ENCODE measurements at places on chromosomes 3 and 15.

DNA sequence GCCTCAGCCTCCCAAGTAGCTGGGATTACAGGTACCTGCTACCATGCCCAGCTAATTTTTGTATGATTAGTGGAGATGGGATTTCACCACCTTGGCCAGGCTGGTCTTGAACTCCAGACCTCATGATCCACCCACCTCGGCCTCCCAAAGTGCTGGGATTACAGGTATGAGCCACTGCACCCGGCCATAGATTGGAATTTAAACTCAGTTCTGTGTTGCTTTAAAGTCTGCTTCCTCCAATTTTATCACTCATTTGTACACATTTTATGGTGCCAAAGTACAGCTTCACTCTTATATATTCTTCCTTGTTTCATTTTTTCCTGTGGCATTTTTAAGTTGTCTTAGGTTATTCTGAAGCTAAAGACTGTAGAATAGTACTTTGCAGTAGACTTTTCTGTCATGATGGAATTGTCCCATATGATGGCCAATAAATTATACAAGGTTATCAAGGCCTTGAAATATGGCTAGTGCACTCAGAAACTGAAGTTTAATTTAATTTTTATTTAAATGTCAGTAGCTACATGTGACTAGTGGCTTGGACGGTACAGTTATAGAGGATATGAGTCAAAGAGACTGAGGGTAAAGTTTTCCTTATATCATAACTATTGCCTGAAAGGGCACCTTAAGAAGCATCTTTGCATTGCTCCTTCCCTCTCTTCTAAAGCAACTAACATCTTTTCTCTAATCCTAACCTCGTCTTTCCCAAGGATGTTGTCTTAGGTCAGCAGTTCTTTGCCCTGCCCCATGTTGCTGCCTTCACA lies 28.1 kb downstream of the ATP11B start:
- no peak for DNase-seq

DNA sequence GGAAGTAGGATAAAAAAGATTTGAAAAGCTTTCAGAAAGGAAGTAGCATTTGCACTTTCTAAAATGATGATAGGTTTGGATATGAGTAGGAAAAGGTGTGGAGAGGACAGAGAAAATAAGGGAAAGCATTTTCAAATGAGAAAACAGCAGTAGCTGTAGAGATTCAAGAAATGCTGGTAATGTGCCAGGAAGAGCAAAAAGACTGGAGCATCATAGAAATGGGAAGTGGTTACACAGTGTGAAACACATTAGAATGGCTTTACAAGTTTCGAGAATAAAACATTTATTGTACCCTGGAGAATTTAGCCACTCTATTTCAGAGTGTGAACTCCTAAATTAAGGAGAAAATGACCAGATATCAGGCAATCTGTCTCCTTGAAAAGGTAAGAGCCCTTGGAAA lies 108.3 kb upstream of the CHL1 start:
- no peak for DNase-seq

GRCh38 chr15:95726891-95727290 lies 603.6 kb upstream of the NR2F2 start:
- no peak for DNase-seq

DNA sequence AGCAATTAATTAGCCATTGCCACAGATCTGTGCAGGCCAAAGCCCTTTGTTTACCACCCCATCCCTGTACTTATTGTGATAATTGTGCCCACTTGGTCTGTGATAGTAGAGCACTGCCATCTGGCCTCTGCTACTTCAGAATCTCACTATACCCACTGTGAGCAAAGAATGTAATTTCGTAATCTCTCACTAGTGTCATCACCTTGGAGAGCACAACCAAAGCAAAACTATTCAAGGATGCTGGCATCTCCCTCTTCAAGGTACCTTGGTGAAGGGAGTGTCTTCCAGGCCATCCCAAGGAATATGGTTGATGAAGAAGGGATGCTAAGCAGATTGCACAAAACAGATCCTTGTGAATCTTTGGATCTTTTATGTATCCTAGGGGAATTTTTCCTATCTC lies 34.7 kb upstream of the NOX5 start:
- DNase-seq = no peak

GRCh38 chr3:3705090-3705775 lies 94.0 kb upstream of the LRRN1 start:
- DNase-seq = no peak

GRCh38 chr15:42218953-42219592 lies 11.0 kb upstream of the VPS39 start:
- DNase-seq = no peak

DNA sequence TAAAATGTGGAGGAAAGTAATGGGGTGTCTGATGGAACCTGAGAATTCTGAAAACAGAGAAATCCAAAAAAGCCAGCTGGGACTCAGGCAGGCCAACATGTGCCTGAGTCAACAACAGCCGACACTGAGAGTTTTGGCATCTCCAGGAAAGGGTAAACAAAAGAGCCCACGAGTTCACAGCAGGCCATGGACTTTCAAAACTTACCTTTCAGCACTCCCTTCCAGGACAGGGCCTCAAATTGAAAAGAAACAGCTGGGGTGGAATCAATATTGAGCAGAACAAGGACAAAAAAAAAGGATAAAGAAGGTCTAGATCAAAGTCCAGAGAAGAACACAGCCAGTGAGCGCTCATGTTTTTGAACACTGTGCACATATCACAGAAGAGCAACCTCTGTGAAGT lies 735.4 kb upstream of the GRM7 start:
- DNase-seq = peak; percentile 20

DNA sequence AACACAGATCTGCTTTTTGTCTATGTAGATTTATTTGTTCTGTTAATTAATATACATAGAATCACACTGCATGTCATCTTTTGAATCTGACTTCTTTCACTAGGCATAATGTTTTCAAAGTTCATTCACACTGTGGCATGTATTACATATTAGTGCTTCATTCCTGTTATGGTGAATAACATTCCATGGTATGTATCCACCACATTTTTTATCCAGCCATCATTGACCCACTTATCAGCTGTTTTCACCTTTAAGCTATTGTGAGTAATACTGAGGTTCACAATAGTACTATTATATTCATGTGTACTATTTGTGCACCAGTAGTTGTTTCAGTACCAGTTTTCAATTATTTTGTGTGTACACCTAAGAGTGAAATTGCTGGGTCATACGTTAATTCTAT lies 230.6 kb upstream of the CNTN3 start:
- no peak for DNase-seq

GRCh38 chr3:88434001-88434400 lies 284.2 kb downstream of the C3orf38 start:
- DNase-seq = no peak

GRCh38 chr3:152664766-152665165 lies 170.2 kb upstream of the P2RY1 start:
- no peak for DNase-seq

GRCh38 chr3:133570937-133571320 lies 2.6 kb upstream of the CDV3 start:
- no peak for DNase-seq

DNA sequence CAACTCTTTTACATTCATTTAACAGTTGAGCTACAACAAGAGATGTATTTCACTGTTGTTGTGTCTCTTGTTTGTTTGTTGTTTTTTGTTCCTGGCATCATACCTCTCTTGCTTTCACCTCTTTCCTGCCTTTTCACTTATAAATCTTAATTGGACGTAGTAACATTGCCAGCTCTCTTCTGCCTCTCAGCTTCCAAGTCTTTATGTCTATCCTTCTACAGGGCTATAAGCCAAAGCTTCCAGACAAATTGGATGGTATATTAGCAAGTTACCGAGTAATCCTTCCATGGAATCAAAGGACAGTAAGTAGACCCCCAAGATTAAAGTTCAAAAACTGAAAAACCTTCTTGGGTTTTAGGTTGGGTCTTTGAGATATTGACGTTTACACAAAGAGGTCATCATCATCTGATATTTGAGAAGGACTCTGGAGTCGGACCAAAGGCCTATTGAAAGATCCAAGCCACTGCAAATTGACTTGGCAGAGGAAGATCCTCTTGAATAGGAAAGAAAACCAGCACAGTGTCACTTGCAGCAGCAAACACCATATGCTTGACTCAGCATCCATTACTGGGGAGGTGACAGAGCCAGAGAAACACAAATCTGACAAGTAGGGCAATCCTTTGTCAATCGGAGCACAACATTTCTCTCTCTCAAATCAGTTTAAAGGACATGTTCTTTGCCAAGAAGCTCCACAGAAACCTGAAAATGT lies 648.5 kb upstream of the NR2F2 start:
- no peak for DNase-seq

- DNase-seq = no peak
Observed at GRCh38 chr3:38147421-38147820, 9.0 kb downstream of the MYD88 start.

DNA sequence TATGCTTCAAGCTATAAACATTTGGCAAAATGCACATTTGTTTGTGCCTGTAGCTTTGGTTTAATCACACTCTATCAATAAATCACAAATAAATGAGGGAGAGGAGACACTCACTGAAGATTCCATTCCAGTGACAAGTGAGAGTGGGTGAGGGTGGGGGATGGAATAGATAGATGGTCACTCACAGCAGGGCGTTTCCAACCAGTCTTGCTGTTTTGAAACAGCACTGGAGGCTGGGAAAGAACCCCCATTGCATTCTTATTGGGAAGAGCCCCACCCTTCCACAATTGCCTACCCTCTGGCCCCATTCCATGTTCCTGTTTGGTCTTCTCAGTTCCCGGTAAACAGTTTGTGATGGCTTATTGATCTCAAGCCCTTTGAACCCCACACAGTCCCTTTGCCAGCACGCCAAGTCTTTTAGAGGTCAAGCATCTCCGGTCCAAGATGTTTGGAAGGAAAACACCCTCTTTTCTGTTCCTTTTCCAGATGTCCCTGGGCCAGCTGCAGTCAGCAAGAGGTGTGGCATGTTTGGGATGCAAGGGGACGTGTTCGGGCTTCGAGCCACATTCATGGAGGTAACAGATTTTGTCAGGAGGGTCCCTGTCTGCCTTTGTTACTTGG lies 30.7 kb downstream of the LMCD1 start:
- DNase-seq = peak; percentile 34

GRCh38 chr3:125556314-125556713 lies 36.3 kb upstream of the SNX4 start:
- no peak for DNase-seq
